Hypothalamus (tissue), 51 donors: ENCODE measurements at places on chromosomes 5 and 9.

DNA sequence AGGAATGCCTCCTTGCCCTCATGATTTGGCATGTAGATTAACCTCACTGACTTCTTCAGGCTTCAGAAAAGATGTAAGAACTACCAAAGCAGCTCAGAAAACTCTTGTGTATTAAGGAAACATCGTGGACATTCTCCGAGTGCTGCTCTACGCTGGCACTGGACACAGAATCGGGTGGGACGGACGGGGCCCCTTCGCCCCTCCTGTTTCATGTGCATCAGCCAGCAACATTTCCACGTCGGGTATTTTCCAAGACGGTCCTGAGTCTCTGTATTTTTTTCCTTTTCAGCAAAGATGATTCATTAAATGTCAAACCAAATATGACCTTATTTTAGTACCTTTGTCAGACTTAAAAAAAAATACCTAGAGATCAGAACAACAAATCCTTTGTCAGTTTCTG lies 583.6 kb downstream of the CCDC171 start:
- DNase-seq = no peak

GRCh38 chr9:138009803-138010690 lies 132.5 kb downstream of the CACNA1B start:
- DNase-seq = no peak

GRCh38 chr9:121618504-121618903 lies 32.9 kb upstream of the DAB2IP start:
- no peak for DNase-seq

- DNase-seq = no peak
Observed at GRCh38 chr9:78261403-78262001, 25.6 kb downstream of the CEP78 start.

DNA sequence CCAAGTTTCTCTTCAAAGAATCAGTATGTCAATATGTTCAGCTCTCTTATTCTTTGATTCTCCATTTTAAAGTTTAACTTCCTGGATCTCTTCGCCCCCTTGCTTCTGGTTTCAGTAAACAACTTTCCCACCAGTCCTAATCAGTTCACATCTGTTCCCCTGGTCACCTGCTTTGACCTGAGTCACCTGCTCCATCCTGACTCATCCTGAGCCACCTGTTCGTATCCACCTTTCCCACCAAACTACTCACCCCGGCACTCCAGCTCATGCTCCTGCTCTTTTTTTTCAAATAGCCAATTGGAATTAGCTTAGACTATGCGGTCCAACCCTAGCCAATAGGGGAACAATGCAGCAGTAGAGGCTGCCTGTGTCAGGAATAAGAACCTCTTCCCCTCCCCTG lies 23.6 kb upstream of the CSF1R start:
- no peak for DNase-seq

- no peak for DNase-seq
Observed at GRCh38 chr9:15146268-15146700, 160.7 kb downstream of the TTC39B start.

DNA sequence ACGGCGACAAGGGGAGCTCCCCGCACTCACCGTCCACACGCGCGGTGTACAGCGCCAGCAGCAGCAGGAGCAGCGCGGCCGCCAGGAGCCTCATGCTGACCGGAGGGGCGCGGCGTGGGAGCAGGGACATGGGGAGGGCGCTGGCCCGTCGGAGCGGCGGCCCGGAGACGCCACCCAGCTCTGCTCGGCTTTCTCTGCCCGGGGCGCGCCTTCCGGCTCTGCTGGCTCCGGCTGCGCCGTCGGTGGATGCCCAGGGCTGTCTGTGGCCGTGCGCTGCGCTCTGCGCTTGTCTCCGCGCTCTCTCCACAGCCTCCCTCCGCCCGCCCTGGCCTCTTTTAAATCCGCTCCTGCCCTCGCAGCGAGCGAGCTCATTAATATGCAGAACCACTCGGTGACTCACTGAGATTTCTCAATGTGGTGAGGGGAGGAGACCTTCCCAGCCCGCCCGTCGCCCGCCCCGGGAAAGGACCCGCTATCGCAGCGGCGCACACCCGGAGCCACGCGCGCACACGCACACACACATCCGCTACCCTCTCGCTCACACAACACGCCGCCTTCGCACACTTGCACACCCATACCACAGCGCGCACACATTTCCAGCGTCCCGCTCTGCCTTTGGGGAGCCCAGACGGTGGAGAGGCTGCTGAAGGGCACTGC lies at the start of gene CXCL14:
CXCL14 (minus strand) TSS at position 307 of the 657 bp plus-strand sequence; CDS start at position 94, 213 bp downstream.
- DNase-seq = no peak

- no peak for DNase-seq
Observed at GRCh38 chr9:96299823-96300222, 2.2 kb downstream of the HSD17B3 start.

DNA sequence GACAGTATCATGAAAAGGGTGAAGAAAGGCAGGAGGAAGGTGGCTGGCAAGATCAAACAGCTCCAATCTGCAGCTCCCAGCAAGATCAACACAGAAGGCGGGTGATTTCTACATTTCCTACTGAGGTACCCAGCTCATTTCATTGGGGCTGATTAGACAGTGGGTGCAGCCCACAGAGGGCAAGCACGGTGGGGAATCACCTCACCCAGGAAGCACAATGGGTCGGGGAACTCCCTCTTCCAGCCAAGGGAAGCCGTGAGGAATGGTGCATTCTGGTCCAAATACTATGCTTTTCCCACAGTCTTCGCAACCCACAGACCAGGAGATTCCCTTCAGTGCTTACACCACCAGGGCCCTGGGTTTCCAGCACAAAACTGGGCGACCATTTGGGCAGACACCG lies 66.8 kb downstream of the CAMSAP1 start:
- DNase-seq = no peak

- no peak for DNase-seq
Observed at GRCh38 chr5:126971455-126972031, 58.8 kb downstream of the MARCHF3 start.

- DNase-seq = no peak
Observed at GRCh38 chr5:144237851-144238250, 67.2 kb downstream of the KCTD16 start.

DNA sequence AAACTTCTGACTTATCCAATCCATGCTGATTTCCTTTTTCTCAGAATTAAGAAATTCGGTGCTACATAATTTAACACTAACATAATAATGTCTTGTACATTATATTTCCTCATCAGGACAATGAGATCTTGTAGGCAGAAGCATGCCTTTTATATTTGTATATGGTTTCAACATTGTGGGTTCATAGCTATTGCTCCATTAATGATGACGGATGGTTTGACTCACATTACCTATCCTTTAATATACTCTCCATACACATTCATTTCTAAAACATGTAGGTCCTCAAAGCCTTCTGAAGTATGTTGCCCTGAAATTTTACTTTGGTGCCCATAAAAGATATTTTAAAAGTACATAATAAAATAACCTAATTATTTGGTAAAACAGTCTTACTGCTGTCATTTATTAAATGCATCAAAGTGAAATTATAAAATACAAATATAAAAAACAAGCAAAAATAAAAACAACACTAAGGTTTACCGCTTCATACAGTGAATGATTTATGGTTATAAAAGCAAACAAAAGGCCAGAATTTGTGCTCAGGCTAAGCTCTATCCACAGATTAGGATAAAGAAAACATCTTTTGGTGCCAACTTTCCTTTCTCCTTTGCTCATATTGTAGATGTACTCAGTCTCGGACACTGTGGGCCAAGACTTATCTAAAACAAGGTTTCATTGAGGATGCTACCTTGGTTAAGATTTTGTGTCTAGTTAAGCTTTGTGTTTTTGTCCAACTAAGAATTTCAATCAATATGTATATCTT lies 61.2 kb upstream of the GCNT4 start:
- DNase-seq = no peak

DNA sequence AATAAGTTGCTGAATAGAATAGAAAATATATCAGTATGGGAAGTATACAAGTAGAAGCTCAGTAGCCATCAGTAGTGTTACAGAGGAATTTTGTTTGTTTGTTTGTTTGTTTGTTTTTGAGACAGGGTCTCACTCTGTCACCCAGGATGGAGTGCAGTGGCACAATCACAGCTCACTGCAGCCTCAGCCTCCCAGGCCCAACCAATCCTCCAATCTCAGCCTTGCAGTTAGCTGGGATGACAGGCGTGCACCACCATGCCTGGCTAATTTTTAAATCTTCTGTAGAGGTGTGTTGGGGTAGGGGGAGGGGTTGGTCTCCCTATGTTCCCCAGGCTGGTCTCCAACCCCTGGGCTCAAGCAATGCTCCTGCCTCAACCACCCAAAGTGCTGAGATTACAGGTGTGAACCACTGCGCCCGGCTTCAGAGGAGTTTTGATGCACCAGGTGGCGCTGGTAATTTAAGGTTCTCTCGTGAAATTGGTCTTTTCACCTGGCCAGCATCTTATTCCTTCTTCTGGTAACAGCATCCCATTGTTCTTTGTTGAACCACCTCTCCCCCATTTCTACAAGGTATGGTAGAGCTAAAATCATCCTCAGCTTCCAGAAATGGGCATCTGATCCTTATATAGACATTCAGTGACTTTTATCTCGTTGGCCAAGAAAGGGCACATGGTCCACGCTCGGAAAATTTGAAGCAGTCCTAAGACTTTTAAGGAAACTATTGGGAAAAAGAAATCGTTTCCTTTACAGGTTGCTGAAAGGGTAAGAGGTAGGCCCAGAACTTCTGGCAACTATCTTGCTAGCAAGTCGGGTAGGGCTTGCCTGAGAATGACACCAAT lies 157.1 kb downstream of the ARRDC3 start:
- DNase-seq = no peak

DNA sequence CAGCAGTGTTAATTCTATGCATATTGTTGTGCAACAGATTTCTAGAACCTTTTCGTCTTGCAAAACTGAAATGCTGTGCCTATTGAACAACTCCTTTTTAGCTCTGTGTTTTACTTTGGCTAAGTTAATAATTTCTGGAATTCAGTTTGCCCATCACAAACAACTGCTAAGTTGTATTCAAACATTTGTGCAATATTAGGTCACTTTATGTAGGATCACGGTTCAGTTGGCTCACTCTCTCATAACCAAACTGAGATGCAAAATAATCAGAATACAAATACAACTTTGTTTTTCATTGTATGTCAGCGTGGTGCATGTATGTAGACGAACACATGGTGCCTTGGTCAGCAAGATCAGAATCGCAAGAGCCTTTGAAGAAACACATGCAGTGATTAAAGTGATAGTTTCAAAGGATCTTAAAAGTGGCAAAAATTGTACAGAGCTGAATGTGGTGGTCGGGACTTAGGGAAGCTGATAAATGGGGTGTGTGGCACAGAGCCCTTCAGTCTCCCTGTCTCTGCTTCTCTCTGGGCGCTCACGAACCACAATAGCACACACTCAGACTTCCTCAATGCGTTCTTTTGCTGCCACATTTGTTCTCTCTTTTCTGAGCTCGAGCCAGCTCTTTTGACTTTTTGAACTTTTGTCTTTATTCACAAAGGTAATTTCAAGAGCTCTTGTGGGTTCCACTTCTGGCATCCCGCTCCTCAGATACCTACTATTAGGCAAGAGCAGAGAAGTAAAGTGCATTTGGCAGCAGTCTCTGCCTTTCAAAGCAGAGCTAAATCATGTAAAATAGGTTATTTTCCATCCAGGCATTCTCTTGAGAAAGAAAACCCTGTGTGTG lies 112.4 kb upstream of the CTSL start:
- no peak for DNase-seq

DNA sequence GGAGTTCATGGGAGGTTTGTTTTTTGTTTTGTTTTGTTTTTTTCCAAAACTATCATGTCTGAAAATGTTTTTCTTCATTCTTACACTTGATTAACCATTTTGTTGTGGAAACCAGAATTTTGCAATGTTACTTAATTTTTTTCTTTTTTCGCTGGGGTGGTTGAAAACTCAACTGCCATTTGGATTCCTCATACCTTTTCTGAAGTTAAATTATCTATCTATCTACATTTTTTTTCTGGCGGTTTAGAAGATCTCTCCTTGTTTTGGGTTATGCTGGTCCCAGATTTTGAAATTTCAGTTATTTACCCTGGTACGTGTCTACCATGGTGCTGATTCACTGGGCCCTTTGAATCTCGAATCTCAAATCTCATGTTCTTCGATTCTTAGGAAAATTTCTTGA lies 316.2 kb upstream of the SMARCA2 start:
- no peak for DNase-seq

GRCh38 chr9:10204276-10204675 lies 408.5 kb downstream of the PTPRD start:
- no peak for DNase-seq

GRCh38 chr9:20397348-20397747 lies 225.0 kb downstream of the MLLT3 start:
- no peak for DNase-seq

DNA sequence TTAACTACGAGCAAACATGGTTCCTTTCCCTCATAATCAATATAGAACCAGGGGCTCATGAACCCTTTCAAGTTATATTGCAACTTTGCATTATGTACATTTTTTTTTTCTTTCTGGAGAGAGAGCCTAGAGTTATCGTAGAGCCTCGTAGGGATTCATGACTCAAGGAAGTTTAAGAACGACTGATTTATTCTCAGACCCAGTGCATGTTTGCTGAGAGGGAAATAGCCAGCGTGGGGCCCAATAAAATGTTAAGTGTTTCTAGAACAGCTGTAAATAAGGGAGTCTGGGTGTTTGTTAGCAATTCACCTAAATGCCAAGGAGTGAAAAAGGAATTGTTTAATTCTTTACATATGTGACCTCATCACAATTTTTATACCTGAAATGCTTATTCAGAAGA lies 119.0 kb upstream of the KLF9 start:
- no peak for DNase-seq

DNA sequence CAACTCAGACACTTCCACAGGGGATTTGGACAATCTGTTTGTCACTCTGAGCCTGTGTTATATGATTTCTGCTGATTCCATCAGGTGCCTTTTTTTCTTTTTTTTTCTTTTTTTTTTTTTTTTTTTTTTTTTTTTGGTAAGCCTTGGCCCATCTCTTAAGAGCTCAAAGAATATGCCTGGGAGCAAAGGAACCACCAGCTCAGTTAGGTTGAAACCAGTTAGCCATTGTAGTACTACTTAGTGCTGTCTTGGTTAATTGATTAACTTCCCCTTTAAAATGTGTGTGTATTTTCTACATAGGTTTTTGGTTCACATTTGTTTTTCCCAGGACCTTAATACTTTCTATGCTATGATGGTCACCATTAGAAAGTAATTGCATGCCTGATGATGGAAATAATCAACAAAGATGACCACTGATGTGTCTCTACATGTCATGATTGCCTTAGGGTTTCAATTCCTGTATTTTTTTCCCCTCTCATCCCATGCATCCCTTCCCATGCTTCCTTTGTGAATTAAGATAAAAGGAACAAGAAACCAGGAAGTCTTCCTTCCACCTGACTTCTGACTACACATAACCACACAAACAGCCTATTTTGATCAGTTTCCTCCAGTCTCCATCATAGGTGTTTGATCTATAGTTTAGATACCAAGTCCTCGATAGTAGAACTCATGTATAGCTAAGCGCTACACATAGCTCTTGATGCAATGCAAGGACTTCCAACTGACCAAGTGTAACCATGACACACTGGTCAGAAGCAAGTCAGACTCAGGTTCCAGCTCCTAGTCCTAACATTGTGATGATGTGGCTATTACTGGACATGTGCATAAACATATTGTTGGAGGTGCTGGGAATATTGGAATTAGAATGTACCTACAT lies 306.1 kb downstream of the EFNA5 start:
- DNase-seq = no peak

DNA sequence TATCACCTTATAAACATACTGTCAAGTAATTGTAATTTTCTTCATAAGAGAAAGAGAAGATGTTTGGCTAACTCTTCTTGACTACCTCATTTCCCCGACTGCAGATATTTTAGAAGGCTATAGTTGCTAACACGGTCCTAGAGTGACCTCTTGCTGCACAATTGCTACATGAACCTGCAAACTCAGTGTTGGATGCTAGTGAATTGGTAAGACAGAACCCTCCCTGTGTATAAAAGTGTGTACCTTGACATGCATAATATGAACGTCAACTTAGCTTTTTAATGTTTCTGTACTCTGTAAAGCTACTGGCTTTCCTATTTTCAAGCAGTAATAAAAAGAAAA lies 46.7 kb upstream of the CER1 start:
- no peak for DNase-seq
